ENCODE measurements at places on chromosomes 13 and 19.

DNA sequence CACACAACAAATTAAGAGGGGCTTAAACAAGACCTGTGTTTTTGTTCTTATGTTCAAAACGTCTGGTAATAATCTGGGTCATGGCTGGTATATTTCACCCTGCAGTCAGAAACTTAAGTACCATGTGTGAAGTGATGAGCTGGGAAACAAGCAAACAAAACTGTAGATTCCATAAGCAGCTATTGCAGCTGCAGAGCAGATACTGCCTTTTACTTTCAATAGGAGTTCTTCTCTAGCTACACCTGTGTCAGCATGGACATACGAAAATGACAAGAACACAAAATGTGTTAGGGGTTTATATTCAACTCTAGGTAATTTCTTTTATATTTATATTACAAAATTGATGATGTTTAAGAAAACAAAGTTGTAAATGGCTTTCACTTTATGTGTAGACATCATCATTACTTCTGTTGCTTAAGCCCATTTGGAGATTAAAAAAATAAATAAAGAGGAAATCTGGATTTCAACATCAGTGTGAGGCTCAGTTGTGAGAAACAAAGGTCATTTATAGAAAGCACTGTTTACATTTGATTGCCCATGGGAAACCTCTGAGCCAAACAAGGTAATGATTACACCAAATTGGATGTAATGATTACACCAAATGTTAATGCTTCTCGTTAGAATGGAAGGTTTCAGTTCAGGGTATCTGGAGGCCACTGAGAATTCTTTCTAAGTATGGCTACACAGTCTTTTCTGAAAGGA lies 451.0 kb upstream of the SLC10A2 start:
- peak; percentile 34 for DNase-seq

DNA sequence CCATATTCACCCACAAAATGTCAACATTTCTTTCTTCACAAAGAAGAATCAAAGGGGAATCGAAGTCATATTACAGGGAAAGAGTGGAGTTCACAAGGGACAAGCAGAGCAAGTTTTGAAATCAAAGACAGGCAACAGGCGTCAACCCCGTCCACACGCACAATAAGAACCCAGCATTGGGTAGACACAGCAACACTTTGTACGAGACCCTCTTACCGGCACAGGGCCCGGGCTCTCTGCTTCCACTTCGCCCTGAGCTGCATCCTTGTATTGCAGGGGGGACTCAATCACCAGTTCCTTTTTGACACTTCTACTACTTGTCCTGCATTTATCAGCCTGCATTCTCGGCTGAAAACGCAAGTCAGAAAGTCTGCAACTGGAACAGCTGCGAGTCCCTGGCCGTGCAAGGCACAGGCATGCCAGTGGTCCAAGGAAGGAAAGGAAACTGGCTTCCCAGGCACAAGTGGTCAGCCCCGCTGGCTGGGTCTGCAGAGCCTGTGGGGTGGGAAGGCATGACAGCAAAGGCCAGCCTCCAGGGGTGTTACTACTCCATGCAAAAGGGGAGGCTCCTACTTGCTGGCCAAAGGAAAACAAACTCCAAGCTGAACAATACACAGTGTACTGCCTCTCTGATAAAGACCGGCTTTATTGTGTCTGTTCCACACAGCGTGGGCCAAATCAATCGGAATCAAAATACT lies at the start of gene DOCK9:
Gene DOCK9 (minus strand): TSS at position 497 of the 698 bp plus-strand sequence. CDS start 155 bp downstream, at position 342.
- DNase-seq, result no peak

GRCh38 chr13:28478127-28478526 lies 16.8 kb downstream of the FLT1 start:
- DNase-seq, result no peak

- no peak for DNase-seq
Observed at GRCh38 chr13:99909836-99910619, 61.5 kb downstream of the ZIC5 start.

GRCh38 chr19:15297416-15298224 lies 34.7 kb downstream of the BRD4 start:
- no peak for DNase-seq

DNA sequence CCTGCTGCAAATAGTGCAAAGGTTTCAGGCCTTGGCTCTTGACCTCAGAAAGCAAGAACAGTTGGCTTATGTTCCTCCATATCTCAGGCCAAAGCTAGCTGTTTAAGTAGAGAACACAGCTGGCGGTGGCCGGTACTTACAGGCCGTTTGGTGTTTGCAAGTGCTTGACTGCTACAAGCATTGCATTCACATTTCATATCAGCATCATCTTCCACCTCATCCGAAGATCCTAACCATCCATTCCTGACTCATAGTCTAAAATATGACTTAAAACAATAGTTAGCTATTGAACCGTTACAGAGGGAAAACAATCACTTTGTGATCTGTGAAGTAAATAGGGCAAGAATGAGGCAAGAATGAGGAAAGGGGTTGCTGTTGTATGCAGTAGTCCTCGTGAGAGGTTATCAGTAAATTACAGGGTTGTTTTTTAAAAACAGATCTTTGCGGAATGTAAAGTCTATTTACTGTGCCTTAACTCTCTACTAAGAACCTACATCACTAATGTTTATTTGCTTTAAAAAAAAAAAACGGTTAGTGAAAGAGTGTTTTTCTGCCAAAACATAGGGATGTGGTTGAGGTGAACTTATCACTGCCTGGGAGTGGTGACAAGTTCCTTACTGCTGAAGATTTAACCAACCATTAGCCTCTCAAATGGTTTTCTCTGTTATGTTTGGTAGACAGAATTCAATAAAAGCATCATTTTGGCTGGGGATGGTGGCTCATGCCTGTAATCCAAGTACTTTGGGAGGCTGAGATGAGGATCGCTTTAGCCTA lies 21.6 kb upstream of the WDR88 start:
- DNase-seq, result no peak

DNA sequence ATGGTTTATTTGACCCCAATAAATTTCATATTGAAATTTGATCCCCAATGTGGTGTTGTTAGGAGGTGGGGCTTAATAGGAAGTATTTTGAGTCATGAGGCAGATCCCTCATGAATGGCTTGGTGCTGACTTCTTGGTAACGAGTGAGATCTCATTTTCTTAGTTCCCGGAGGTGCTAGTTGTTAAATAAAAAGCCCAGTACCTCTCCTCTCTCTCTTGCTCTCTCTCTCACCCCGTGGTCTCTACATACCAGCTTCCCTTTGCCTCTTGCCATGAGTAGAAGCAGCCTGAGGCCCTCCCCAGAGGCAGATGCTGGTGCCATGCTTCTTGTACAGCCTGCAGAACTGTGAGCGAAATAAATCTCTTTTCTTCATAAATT lies 39.4 kb upstream of the KATNAL1 start:
- DNase-seq, result no peak

DNA sequence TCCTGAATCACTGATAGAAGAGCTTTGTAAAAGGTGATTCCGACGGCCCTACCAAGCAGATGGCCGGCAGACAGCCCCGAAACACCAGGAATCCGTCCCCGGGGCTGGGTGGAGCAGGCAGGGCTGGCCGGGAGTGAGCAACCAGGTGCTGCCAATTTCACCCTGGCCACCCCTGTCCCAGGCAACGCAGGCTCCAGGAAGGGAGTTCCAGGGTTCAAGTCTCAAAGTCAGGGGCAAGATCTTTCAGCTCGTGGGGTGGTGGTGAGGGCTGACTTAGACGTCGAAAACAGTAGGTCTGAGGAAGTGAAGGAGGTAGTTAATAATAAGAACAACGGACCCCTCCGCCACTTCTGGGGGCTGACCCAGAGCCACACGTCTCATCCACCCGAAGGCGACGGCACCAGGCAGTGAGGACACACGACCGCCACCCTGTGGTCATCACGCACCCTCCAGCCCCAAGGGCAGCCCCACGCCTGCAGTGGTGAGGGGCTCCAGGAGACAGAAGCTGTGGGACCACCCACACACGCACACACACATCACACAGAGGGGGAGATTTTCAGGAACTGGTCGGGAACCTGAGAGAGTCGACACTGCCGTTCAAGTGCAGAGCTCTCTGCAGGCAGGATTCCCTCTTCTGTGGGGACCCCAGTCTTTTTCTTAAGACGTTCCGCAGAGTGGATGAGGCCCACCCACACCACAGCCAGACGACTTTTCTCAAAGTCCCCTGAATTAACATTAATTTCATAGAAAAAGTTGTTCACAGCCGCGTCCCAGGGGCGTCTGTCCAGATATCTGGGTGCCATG lies 67.2 kb downstream of the SPACA7 start:
- no peak for DNase-seq

- DNase-seq, result no peak
Observed at GRCh38 chr13:76991432-76991795, 467 bp upstream of the CLN5 start.

- no peak for DNase-seq
Observed at GRCh38 chr19:12984683-12985048, 10.6 kb upstream of the NFIX start.

GRCh38 chr13:53045189-53045588 lies 16.6 kb downstream of the OLFM4 start:
- DNase-seq, result no peak

GRCh38 chr13:33761740-33762139 lies 56.2 kb upstream of the RFC3 start:
- DNase-seq, result peak; percentile 84

DNA sequence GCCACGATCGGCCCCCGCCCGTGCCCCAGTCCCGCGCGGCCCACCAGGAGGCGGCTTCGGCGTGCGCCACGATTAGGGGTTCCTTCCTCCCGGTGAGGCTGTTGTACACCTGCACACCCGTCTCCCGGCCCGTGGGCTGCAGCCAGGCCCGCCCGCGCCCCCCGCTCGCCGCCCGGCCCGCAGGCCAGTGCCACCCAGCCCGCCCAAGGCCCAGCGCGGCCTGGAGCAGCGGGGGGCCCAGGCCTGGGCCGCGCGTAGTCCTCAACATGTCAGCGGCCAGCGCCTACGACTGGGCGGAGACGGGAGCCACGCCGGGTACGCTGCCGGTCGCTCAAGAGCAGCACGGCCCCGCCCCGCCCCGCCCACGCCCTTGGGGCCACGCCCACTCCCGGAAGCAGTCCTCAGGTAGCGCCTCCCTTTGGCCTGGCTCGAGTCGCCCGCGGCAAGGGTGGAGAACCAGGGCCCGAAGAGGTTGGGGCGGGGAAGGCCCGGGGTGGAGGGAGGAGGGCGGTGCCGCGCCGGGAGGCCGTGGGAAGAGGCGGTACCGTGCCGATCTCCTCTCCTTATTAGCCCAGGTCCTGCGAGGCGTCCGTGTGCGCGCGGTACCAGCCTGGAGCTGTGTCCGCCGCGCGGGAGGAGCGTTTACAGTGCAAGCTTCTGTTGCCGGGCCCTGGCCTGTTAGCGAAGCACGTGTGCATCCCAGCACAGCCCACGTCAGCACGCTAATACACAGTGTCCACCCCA lies at the start of gene CARS2:
Gene CARS2 (minus strand): TSS at position 291 of the 744 bp plus-strand sequence. CDS start 23 bp downstream, at position 268.
- peak; percentile 89 for DNase-seq

- DNase-seq, result no peak
Observed at GRCh38 chr19:47094557-47095475, 18.8 kb downstream of the ZC3H4 start.

GRCh38 chr19:17404621-17405249 lies 695 bp downstream of the BST2 start:
- no peak for DNase-seq

- no peak for DNase-seq
Observed at GRCh38 chr13:113573065-113573464, 11.5 kb upstream of the TFDP1 start.

GRCh38 chr19:56177564-56178243 lies 1.9 kb downstream of the GALP start:
- no peak for DNase-seq

DNA sequence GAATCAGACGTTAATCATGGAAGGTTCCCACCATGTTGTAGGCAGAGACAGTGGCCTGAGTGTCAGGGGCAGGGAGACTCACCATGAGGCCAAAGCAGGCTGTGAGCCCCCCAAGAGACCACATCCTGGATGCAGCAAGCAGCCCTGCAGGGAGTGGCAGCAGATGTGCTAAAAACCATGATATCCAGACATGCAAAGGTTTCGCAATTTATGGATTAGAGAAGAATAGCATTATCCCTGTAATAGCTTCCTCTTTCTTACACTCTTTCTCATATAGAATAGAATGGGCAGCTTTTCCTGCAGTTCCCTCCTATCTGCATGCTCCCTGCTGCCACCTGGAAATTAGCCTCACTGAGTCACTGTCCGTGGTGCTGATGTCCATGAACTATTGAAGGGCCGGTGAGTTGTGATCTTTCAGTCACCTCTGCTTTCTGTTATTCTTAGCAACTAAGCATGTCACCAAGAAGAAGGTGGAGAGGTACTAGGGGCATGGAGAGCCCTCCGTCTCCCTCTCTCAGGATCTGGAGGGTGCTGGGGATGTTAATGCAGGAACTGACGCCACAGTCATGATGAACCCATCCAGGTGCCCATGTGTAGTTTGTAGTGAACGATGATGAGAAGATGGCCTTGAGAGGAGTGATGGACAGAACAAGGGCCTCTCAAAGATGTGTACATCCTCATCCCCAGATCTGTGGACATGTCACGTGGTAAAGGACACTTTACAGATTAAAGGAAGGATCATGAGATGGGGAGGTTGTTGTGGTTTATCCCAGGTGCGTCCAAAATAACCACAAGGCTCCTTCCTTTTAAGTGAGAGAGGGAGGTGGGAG lies 9.9 kb downstream of the CEACAM4 start:
- DNase-seq, result no peak

- DNase-seq, result no peak
Observed at GRCh38 chr13:109704771-109705635, 81.4 kb downstream of the IRS2 start.

GRCh38 chr13:114339857-114340534 lies 25.7 kb downstream of the CHAMP1 start:
- DNase-seq, result peak; percentile 15

DNA sequence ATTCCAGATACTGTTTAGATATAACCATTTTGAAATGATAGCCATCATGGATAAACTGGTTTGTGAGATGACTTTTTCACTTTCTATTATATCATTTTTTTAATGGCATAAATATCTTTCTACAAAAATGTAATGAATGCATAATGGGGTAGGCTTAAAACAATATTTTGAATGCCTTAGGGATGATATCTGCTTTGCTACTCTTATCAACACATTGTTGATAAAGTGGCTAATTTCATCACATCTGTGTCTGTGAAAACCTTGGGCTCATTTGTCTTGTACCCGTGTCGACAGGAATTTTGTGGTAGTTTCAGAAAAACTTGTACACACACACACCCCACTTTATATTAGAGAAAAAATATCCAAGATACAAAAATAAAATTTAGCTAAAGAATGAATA lies 44.1 kb downstream of the SLITRK6 start:
- no peak for DNase-seq

- DNase-seq, result no peak
Observed at GRCh38 chr13:113651511-113652403, 6.2 kb downstream of the ATP4B start.

- no peak for DNase-seq
Observed at GRCh38 chr19:58385313-58385890, 1.7 kb upstream of the RPS5 start.

DNA sequence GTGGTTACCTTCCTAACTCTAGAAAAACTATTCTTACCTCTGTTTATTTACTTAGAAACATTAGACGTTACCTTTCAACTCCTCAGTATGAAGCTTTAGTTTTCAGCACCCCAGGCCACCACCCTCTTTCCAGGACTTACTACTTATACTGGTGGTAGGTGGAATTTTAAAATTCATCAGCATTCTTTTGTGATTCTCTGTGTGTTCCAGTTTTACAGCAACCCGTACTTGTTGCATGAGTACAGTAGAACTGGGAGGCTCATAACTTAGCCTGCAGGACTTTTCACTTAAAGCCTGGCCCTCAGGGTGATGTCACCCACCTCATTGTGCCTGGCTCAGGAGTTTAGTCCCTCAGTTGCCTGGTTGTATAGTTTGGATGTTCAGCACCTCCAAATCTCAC lies 49.4 kb upstream of the ALOX5AP start:
- no peak for DNase-seq

Measured in NCI-H2081 treated with DMSO at 0.1 percent for 48 hours (cell line).